ENCODE measurements at places on chromosomes 1 and 21. TPM values are rescaled to one million over a fixed set of nuclear protein-coding genes. Genes with fewer than 3 reads are reported as not detected.

- DNase-seq = peak; percentile 45
Observed at GRCh38 chr1:155174324-155175280, 953 bp downstream of the TRIM46 start.

DNA sequence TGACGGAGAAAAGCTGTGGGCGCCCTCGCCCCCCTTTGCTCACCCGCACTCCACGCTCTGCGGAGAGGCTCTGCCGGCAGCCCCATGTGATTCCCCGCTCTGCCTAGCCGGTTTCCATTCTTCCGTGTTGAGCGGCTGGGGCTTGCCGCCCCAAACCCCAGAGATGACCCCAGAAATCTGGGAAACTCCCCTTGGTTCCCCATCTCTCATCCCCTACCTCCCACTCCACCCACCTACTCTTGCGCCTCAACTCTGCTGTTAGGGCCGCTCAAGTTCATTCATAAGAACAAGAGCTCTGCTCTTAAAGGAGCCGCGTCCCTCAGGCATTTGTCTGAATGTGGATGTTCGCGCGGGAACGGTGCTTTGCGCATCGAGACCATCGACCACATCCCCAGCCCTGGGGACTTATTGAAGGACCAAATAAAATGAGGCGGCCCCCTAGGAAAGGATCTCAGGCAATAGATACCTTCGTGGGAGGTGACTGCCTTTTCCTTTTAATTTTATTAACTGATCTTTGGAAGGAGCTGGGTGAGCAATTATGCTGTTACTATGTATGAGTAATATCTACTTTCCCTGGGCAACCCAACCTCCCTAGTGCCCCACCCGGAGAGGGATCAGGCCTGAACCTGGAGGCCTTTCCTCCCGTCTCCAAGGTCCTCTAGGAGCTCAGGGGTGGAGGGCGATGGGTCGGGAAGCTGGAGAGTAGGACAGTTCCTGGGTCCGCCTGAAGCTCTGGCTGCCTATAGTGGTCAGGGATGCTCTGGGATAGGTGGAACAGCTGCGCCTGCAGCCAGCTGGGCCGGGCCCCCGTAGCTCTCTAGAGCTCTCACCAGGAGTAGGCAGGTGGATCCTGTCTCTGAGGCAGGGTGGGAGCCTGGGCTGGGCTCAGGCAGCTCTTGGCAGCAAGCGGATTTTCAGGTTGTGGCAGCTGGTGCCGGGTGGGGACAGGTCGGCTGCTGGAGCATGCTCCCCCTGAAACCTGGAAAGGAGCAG lies 898 bp downstream of the MFSD2A start:
- DNase-seq = no peak

- DNase-seq = no peak
Observed at GRCh38 chr1:205661429-205662134, 18.7 kb downstream of the SLC45A3 start.

PDZK1IP1 gene
- total RNA-seq = 1.9 TPM

DNA sequence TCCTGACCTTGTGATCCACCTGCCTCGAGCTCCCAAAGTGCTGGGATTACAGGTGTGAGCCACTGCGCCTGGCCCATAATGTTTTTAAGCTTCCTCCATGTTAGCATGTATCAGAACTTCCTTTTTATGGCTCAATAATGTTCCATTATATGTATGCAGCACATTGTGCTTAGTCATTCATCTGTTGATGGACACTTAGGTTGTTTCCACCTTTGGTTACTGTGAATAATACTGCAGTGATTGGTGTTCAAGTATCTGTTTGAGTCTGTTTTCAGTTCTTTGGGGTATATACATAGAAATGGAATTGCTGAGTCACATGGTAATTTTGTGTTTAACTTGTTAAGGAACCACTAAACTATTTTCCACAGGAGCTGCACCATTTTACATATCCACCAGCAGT lies 17.7 kb downstream of the CMPK1 start:
- DNase-seq = no peak

- DNase-seq = no peak
Observed at GRCh38 chr1:12472156-12472797, 145.7 kb downstream of the DHRS3 start.

DNA sequence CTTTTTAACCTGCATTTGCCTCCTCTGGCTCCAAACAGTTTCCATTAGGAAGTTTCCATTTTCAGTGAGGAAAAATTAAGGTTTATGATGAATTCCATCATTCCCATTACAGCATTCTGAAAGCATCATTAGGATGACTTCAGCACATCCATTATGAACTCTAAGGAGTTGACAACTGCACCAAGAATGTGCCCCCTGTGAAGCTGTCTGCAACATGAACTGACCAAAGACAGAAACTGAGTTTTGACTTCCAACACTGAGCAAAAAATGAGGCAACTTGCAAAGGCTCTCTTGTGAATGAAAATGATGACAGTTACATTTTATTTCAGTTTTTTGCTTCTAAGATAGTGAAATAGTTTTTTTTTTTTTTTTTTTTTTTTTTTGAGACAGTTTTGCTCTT lies 18.3 kb upstream of the KCNE1 start:
- DNase-seq = no peak

- DNase-seq = no peak
Observed at GRCh38 chr1:28132171-28133167, 44.0 kb downstream of the PTAFR start.

PLA2G2D gene
- not detected for total RNA-seq

- DNase-seq = no peak
Observed at GRCh38 chr1:89539128-89539527, 14.5 kb downstream of the LRRC8B start.

USH2A gene
- 0.23 TPM for total RNA-seq

ADAMTS4 gene
- total RNA-seq = 42.6 TPM

DNA sequence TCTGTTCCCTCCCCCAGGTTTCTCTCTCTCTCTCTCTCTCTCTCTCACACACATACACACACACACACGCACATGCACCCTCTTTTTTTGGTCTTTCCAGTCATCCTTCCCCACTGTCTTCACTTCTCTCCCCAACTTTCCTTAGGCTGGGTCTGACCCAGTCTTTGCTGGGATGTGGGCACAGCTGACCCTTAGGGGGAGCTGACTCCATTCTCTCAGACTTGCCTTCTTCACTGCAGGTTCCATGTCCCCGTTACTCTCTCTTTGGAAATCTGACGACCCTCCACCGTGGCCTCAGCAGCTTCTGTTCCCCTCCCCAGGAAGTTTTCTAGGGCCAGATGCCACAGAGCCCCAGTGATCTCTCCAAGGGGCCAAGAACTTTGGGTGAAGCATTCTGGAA lies 2.1 kb downstream of the DISP3 start:
- no peak for DNase-seq

CYP4A11 gene
- not detected for total RNA-seq

- DNase-seq = no peak
Observed at GRCh38 chr21:32719085-32719484, 8.7 kb downstream of the SYNJ1 start.

- no peak for DNase-seq
Observed at GRCh38 chr1:99737016-99737415, 29.4 kb downstream of the FRRS1 start.

DNA sequence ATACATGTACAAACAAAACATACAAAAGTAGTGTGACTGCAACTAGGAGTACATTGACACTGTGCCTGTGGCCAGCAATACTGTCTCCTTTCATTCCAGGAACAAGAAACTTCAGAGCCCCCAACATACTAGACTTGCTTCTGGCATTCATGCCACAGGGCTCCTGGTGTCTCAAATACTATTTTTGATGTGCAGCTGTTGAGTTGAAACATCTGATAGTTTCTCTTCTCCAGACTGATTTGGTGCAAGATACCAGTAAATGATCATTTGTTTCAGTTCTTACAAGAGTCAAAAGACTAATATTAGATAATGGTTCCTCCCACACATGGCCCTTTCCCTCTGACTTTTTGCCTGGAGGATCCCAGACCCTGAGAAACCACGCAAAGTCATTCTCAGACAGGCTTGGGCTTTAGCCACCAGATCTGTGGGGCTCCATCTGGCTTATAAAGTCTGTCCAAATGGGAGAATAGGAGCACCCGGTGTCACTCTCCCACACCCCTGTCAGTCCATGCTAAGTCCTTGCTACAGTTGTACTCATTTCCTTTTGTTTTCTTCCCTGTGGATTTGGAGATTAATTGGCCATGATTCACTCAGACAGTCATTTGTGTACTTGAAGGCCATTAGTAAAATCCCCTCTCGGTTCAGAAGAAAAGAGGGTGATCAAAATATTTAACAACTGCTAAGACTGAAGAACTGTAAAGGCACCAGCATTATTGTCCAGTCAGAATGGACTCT lies 163.5 kb upstream of the RUNX1 start:
- no peak for DNase-seq

GRCh38 chr1:55632058-55632457 lies 416.9 kb upstream of the USP24 start:
- DNase-seq = no peak

Measured in ureter (tissue), 1 donor.